ENCODE measurements at places on chromosomes 1 and 21.

GRCh38 chr1:212587016-212587887, 21.3 kb upstream of the ATF3 start:
- no peak for DNase-seq

DNA sequence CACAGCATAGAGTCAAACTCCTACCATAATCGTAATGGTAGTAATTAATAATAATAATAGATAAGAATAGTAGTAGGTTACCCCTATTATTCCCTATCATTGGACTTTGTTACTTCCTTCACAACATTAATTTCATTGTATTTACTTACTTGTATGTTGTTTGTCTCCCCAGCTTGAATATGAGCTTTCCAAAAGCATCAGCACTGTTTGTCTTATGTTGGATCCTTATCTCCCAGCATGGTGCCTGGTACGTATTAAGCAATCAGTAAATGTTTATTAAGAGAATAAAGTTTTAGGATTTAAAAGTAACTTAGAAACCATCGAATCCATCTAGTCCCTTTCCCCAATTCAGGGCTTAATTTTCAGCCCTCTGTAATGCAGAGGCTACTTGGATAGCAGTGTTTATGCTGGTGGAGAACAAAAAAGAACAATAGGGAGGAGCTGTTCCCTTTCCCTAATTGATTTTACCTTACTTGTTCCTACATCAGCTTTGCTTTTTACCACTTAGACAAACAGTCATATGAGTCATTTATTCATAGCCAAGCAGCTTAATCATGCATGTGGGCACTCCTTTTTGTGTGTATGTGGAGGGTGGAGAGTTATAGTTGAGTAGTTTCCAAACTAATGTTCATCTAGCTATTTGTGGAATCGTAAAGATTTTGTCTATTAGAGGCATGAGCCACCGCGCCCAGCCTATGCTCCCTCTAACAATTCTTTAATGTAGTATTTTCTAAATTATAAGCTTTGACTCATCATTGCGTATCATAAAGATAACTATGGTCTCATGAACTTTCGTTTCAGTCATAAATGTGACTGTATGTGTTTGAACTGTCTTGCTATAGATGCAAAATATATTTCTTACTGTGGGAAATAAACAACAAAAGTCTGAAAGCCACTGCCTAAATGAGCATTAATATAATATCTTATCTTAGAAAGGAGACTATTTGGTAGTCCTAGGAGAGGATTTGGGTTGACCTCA, 20.9 kb upstream of the DR1 start:
- DNase-seq, result no peak

DNA sequence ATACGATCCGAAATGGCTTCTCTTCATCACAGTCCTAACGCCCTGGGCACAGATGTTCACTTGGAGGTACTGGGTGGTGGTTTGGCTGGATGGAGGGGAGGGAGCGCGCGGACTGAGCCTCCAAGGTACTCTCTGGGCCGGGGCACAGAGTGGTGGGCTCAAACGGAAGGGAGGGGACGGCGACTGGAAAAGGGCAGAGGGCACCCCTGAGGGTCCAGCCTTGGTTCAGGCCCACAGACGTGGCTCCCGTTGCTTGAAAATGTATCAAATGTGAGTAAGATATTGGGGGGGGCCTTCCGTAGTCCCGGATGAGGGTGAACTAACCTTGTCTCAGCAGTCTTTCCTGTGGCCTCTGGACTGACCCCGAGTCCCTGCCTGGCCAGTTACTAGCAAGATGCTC, 463 bp downstream of the IL12RB2 start:
- no peak for DNase-seq

DNA sequence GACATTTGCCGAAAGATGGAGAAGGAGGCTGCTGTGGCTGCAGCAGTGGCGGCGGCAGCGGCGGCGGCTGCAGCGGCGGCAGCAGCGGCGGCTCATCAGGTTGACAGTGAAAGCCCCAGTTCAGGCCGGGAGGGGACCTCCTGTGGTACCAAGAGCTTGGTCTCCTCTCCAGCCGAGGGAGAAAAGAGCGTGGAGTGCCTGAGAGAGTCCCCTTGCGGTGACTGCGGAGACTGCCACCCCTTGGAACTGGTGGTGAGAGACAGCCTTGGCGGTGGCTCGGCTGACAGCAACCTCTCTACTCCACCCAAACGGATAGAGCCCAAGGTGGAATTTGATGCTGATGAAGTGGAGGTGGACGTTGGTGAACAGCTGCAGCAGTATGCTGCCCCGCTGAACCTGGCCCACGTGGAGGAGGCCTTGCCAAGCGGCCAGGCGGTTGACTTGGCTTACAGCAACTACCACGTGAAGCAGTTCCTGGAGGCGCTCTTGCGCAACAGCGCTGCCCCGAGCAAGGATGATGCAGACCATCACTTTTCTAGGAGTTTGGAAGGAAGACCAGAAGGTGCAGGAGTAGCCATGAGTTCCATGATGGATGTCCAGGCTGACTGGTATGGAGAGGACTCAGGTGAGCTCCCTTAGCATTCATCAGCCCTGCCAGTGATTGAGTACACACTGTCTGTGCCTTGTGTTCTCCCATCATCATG, 6.3 kb downstream of the ZBTB8B start:
- DNase-seq, result no peak

GRCh38 chr1:16076865-16077238, 3.4 kb upstream of the FAM131C start:
- no peak for DNase-seq

DNA sequence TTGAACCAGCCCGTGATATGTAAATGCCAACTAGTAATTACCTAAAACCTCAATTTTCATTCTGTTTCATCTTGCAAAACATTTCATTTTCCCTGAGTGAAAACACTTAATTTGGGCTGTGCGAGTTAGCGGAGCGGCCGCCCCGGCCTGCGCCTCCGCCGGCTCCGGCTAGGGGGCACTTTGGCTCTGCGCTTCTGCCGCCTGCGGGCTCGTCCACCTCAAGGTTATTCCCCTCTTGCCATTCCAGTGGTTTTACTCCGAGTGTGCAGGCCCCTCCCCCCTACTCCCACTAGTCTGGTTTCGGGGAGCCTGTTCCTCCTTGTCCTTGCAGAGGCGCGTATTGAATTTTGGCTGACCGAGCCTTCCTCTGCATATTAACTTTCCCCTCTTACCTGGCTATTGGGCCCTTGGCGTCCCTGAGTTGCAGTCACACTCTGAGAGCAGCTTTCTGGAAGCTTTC, 55.6 kb downstream of the PEX14 start:
- no peak for DNase-seq

GRCh38 chr21:33151941-33152731, 77.6 kb upstream of the IFNAR2 start:
- no peak for DNase-seq

DNA sequence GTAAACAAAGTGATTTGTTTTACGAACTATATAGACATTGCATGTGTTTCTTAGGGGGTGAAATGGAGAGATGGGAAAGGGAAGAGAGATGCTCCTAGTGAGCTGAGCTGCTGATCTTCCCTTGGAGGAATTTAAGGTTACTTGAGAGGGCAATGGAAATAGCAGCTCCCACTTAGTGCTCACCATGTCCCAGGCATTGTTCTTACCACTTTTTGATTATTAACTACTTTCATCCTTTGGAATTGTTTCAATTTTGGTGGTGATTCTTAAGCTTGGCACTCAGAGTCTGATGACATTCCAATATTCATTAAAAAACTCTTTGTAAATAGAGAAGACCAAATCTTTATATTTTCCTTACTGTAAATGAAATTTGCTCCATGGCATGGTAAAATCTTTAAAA, 124.9 kb downstream of the ITSN1 start:
- no peak for DNase-seq

DNA sequence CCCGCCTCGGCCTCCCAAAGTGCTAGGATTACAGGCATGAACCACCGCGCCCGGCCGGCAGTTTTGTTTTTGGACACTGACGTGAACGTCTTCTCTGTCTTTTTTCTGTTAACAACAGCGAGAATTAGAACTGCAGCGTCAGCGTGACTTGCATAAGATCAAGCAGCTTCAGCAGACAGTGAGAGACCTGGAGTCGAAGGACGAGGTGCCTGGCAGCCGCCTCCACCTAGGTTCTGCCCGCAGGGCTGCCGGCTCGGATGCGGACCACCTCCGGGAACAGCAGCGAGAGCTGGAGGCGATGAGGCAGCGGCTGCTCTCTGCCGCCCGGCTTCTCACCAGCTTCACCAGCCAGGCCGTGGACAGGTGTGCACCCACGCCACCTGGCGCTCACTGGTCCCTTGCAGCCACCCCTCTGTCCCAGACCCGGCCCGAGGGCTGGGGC, 22.9 kb upstream of the DIP2A start:
- DNase-seq, result no peak

- DNase-seq, result no peak
These were observed 697 bp downstream of the PRDM16 start for GRCh38 chr1:3069491-3070308.

DNA sequence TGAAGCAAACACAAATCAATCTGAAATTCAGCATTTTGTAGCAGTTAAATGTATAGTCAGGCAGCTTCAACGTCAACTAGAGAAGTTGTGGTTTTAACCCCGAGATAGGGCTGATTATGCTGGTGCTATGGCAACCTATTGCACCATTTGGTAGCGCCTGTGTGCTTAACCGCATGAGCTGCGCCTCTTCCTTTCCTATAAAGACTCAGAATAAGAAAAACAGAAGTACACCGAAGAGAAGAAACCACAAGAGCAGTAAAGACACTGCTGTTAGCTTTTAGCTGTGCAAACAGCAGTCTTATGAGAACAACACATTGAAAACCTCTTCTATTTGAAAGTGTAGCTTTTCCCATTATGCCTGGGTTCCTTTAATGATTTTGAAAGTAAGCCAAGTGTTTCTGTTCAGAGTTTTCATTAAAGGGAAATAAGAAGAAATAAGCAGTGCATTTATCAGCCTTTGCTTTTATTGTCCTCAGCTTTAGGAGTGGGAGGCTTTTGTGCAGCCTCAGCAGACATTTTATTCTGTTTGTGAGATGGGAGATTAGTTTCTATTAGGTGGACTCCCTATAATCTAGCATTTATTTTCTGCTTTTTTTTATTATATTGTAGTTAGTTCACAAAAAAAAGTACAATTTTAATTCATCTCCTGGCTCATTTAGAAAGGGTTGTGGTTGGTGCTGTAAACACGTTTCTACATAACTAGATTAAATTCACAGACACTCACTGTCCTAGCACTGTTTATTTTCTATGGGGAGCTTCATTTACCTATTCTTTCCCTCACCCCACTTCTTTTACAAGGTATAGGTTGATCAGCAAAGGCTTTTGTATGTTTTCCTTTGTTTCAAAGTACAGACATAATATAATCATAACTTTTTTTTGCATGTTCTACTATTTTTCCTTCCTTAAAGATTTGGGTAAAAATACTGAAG, 43.3 kb downstream of the PTPRC start:
- peak; percentile 95 for DNase-seq

- DNase-seq, result peak; percentile 64
These were observed at the start of gene HEYL for GRCh38 chr1:39639305-39640130. Gene HEYL, minus strand, starts transcription at chr1:39639643. Its CDS starts 18 bp downstream, at chr1:39639625.

DNA sequence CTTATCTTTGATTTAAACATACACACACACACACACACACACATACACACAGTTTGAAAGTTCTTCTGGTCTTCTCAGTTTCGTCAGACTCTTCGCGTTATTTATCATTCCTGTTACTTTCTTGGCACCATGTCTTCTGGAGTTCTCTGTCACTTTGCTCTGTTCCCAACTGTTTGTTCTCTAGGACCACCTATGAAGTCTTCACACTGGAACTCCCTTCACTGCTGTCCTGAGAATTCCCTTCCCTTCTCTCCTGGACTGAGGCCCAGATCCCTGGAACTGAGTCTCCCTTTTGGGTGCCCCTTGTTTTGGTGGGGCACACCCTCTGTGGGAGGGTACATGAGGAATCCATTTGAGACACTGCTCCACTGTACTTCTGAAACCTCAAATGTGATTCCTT, 30.5 kb downstream of the ALG14 start:
- DNase-seq, result no peak

Measured in activated CD8-positive, alpha-beta memory T cell treated with anti-CD3 and anti-CD28 coated beads, Interleukin-2, amount 10 ng/mL, durations not matched to agents 7 days and 5 days (primary cell).